Central memory CD4-positive, alpha-beta T cell (primary cell): ENCODE measurements at places on chromosomes 7 and 10.

DNA sequence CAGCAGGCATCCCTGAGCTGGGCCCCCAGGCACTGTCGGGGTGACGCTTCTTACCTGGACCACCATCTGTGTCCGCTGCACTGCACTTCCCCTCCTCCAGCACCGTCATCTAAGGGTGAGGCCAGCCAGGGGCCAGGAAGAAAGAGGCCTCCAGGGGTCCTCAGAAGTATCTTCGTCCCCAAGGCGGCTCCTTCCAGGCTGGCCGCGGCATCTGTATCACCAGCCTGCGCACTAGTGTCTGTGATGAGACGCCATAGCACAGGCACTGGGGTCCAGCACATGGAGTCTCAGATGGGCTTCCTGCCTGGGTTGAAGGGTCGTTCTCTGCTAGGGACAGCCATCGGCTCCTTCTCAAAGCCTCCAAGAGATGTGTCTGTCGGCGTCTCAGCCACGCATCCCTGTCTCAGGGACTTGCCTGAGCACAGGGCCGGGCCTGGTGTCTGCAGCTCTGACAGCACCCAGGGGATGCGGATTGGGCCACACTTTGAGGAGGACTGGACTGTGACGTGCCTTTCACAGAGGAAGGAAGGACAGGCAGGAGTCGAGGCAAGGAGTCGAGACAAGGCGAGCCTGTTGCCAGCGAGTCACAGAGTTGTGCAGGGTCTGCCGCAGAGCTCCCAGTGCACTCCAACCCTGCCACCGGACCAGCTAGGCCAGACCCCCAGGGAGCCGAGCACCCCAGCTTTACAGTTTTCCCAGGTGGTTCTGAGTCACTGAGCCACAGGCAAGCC, 101.5 kb upstream of the DIP2C start:
- DNase-seq = no peak

DNA sequence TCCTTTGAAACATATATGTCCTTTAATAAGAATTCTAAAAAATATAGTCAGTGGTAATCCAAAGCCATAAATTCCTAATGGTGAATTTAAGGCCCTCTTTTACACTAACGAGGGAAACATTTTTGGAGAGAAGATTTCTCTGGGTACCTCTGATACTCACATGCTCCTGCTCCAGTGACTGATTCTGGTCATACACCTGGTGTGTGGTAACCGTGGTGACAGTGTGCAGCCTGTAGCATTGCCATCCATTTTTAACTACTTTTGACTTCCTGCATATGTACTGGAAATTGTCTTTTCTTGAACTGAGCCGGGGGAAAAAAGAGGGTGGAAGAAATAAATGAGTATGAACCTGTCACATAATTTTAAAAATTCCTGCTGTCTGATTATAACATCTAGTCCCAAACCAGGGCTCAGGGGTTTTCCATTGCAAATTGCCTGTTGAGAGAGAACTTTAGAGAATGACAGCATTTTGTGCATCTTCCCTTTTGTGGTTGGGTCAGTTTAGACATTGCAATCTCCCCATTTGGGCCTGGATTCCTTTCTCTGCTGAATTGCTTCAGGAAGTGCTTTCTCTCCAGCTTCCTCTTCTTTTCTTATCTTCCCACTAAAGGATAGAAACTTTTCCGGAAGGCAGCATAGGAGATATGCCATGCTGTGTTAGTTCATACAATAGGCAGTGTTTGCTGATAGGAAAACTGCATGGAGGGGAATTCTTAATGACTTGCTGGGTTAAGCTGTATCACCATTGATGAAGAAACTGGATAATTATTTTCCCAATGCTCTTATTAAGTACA, 125.5 kb downstream of the GRM3 start:
- DNase-seq = no peak

- no peak for DNase-seq
These were observed 66.6 kb downstream of the CUBN start for GRCh38 chr10:17062955-17063484.

GRCh38 chr10:103917302-103918052, 507 bp downstream of the STN1 start:
- DNase-seq = no peak

GRCh38 chr7:2830609-2831376, 13.3 kb downstream of the GNA12 start:
- no peak for DNase-seq

GRCh38 chr10:119786117-119786769, 60.4 kb downstream of the INPP5F start:
- no peak for DNase-seq

DNA sequence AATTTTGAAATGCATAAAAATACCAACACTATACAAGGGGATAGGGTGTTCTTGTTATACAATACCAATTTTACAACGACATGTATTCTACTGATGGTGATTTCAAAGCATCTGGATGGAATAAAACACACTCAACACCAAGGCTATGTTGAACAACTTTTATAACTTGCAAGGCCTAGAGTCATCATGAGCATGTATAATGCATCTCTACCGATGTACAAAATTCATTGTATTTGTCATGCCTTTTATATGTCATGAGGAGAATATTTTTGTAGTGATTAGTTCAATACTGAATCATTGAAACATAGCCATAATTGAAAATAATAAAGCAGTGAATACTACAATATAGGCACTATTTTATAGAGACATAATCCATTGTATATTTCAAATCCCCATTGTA, 160.2 kb downstream of the ETV1 start:
- DNase-seq = no peak

- no peak for DNase-seq
These were observed 67.6 kb upstream of the CAV2 start for GRCh38 chr7:116431787-116432526.

DNA sequence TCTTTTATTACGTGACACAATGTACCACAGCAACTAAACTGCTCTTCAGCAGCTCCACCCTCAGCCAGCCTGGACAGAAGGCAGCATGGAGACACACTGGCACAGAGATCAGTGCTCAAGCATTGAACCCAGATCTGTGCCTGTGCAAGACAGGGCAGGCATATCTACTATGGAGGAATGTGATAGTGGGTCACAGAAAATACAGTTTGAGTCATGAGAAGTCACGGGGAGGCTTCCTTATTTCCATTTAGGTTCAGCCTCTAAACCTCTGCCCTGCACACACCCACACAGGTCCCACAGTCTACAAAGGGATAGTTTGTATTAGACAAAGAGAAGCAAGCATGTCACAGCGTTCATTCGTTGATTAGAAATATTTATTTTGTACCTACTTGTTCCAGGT, 187.4 kb upstream of the AGR3 start:
- DNase-seq = no peak

GRCh38 chr7:2474224-2474623, 2.0 kb downstream of the GRIFIN start:
- no peak for DNase-seq

GRCh38 chr10:79487296-79488194, 24.8 kb upstream of the EIF5AL1 start:
- no peak for DNase-seq
